ENCODE measurements at places on chromosomes 12 and 14.

DNA sequence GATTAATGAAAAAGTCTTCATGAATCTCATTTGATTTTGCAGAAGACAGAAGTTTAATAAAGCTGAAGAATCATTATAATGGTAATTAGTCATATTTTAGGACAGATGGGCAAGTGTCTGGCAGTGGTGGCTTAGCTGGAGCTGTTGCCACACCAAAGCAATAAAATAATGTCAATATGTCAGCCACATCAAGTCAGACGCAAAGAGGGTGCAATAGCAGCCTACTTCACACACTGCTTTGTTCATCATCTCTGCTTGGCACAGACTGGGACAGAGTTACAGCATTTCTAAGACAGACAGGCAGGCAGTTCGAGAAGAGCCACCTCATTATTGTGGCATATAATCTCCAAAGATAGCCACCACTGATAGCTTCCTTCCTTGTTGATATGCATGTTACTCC, 16.9 kb upstream of the KRR1 start:
- DNase-seq: no peak

- no peak for DNase-seq
Observed at GRCh38 chr14:20215196-20215595, 8.3 kb upstream of the OR11H6 start.

DNA sequence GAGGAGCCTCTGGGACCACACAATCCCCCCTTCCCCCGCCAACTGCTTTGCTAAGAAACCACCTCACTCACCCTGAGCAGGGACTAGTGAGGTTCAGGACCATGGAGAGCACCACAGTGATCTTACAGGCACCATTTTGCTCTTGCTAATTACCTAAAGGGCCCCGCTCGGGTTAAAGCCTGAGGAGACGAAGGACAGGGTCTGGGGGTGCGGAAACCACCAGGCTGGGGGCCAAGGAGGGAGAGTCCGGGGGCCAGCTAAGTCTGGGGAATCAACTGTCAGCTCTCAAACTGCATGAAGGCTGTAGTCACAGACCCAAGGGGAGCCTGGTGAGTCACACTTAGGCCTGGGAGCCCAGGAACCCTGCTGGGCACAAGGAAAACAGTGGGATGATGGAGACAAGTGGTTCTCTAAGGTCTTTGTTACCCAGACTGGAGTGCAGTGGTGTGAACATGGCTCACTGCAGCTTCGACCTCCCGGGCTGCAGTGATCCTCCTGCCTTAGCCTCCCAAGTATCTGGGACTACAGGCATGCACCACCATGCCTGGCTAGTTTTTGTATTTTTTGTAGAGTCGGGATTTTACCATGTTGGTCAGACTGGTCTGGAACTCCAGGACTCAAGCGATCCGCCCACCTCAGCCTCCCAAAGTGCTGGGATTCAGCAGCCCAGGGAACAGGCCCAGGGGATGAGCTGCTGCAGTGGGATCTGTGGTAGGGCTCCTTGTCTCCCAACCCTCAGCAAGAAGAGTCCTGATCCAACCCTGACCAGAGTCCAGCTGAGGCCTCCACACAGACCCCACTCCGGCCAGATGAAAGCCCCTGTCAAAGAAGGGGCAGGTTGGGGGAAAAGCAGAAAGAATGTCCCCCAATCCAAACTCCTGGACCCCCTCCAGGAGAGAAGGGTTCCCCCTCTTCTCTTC, 98.8 kb downstream of the CALM1 start:
- peak; percentile 81 for DNase-seq

- no peak for DNase-seq
Observed at GRCh38 chr14:47657143-47657542, 18.3 kb downstream of the MDGA2 start.

- DNase-seq: no peak
Observed at GRCh38 chr12:88036353-88036965, 7.3 kb upstream of the C12orf50 start.

GRCh38 chr12:3493043-3493858, 2.2 kb downstream of the PRMT8 start:
- DNase-seq: peak; percentile 39

DNA sequence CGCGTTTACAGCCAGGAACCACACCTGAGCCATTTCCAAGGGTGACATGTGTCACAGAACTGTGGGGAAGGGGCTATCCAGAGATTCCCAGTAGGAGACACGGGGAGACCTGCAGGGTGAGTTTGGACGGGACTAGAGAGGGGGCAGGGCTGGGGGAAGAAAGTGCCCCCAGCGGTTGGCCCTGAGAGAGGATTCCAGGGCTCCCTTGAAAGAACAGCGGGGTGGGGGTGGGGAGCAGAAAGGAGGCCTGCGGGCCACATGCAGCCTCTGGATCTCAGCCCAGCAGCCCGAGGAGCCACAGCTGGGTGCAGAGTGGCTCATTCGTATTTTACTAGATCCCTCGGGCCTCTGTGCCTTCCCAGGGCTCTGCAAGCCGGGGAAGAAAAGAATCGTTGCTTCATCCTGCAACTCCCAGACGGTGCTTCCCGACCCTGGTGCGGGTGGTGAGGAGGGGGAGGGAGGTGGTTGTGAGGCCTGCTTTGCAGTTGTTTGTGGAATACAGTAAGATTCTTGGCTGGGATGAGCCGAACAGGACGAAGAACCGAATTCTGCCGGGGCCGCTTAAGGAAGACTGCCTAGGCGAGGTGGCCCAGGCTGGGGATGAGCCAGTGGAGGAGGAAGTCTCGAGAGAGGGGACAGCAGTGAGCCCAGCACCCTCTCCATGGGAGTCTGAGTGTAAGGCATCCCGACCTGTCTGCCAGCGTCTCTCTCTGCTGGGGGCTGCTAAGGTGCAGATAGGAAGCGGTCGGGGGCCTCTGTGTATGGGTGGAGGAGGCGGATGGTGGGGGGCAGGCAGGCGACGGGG, 36.1 kb upstream of the ANKRD9 start:
- peak; percentile 93 for DNase-seq

GRCh38 chr14:88195676-88196075, 127.4 kb downstream of the KCNK10 start:
- peak; percentile 2 for DNase-seq

DNA sequence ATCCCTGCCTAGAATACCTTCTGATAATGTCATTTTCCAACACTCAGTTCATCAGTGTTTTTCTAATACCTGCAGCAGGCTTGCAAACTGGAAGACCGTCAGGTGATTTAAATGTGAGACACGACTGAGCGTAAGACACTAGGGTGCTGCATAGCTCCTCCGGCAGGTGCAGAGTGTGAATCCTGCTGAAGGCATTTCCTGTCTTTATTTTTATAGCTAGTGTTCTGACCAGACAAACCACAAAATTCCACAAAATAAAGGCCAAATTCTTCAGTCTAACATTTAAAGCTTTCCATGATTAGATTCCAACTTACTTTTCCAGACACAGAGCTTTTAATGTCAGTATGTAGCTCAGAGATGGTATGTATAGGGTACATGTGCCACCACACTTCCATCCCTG, 70.7 kb downstream of the BBS10 start:
- DNase-seq: no peak

GRCh38 chr14:23414906-23415820, 7.1 kb upstream of the MYH6 start:
- DNase-seq: no peak

DNA sequence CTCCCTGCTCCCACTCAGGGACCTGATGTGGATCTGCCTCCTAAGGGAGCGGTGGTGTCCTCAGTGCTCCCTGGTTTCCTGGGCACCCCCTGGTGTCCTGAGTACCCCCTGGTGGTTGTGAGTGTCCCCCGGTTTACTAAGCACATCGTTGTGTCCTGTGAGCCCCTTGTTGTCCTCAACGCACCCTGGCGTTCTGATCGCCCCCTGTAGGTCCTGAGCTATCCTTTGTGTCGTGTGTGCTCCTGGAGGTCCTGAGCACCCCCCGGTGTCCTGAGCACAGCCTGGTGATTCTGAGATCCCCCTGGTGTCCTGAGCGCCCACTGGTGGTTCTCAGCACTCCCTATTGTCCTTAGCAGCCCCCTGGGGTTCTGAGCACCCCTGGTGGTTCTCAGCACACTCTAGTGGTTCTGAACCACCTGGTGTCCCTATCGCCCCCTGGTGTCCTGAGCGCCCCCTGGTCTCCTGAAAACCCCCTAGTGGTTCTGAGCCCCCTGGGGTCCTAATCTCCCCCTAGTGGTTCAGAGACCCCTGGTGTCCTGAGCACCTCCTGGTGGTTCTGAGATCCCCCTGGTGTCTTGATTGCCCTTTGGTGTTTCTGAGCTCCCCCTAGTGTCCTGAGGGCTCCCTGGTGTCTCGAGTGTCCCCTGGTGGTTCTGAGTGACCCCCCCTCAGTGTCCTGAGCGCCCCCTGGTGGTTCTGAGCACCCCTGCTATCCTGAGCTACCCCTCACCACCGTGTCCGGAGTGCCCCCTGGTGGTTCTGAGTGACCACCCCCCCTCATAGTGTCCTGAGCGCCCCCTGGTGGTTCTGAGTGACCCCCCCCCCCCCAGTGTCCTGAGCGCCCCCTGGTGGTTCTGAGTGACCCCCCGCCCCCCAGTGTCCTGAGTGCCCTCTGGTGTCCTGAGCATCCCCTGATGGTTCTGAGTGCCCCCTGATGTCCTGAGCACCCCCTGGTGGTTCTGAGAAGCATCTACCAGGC, 615.1 kb downstream of the TMEM121 start:
- DNase-seq: no peak

DNA sequence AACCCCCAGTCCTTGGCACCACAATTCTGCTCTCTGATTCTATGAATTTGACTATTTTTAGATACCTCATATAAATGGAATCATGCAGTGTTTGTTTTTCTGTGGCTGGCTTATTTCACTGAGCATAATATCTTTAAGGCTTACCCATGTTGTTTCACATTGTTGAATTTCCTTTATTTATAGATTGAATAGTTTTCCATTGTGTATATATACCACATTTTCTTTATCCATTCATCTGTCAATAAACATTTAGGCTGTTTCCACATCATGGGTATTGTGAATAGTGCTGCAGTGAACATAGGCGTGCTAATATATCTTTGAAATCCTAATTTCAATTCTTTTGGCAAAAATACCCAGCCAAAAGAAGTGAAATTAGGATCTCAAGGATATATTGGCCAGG, 126.7 kb upstream of the SLC38A2 start:
- DNase-seq: no peak

GRCh38 chr14:88476214-88476774, 78.5 kb downstream of the PTPN21 start:
- DNase-seq: no peak

DNA sequence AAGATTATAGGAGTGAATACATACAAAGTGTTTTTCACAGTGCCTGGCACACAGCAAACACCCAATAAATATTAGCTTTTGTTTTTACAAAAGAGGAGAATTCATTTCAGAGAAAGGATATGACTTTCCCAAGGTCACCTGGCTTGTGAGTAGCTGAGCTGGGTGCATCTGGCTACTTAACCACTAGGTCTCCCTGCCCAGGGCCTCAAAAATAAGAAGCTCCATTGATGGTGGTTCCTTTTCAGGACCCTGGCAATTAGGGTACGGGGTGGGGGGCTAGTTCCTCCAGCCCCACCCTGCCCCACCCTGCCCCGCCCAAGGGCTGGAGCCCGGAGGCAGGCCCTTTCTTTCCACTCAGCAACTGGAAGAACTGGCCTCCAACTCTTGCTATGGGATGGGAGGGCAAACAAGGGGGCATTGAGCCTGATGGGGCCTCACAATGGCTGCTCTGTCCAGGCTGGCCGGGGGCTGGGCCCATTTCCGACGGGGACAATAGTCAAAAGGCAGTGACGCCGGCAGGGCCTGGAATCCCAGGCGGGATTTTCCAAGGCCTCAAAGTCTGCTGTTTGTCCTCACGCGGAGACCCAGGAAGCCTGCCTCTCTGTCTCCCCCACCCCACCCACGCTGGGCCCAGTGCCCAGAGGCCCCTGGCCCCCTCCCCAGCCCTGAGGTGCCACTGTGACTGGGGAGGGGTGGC, 8.2 kb upstream of the ATG101 start:
- no peak for DNase-seq

GRCh38 chr12:43167691-43168090, 384.3 kb downstream of the ADAMTS20 start:
- no peak for DNase-seq

- DNase-seq: no peak
Observed at GRCh38 chr14:71410578-71411284, 503.5 kb downstream of the PCNX1 start.

GRCh38 chr14:68033336-68033932, 213.9 kb downstream of the RAD51B start:
- DNase-seq: no peak

DNA sequence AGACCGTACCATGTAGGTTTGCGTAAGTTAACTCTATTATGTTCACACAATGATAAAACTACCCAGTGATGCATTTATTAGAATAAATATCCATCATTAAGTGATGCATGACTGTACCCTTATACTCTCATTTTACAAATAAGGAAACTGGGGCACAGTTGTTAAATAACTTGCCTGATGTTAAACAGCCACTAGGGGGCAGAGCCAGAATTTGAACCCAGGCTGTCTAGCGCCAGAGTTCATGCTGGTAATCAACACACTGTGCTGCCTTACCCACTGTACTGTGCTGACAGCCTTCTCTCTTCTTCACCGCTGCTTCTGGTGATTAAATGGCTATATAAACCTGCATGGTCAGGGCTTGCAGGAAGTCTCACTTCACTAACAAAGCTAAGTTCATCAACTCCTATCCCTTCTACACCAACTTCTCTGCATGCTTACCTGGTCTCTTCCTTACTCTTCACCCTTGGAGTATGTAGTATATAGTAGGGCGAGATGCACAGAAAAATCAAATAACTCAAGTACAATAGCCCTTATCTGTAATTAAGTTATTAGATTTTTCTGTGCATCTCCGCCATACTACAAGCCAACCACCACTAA, 43.6 kb upstream of the APPL2 start:
- no peak for DNase-seq

GRCh38 chr12:80045594-80045993, 53.7 kb upstream of the OTOGL start:
- DNase-seq: no peak

- no peak for DNase-seq
Observed at GRCh38 chr14:86796221-86797074, 1196.5 kb downstream of the GALC start.
